ENCODE measurements at places on chromosomes 11 and 22.

DNA sequence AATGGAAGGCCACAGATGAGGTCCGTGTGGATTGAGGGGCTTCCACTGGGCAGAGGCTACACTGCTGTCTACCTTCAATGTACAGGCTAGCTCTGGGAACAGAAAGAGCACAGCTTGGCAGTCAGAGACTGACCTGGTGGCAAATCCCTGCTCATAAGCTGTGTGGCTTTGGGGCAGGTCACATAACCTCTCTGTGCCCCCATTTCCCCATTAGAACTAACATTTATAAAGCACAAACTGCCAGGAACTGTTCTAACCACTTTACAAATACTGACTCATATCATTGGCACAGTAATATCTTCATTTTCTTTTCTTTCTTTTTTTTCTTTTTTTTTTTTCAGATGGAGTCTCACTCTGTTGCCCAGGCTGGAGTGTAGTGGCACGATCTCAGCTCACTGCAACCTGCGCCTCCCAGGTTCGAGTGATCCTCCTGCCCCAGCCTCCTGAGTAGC lies 3.1 kb downstream of the FOSL1 start:
- H3K27me3 ChIP-seq: no peaks in the 10 kb centered on the region
- H3K4me3 ChIP-seq: no peak overlapping the region
- peaks cover 38% of the 10 kb centered on the region for H3K4me1 ChIP-seq
- no peaks in the 10 kb centered on the region for H3K36me3 ChIP-seq

GRCh38 chr22:22761606-22761962 lies 117.2 kb downstream of the GGTLC2 start:
- H3K4me1 ChIP-seq: no peaks in the 10 kb centered on the region
- DNase-seq: no peak
- no peak overlapping the region for H3K4me3 ChIP-seq
- H3K27ac ChIP-seq: no peak overlapping the region
- H3K27me3 ChIP-seq: no peaks in the 10 kb centered on the region

- H3K4me3 ChIP-seq: no peak overlapping the region
- H3K36me3 ChIP-seq: no peaks in the 10 kb centered on the region
- no peak overlapping the region for H3K27ac ChIP-seq
- no peak for DNase-seq
- H3K4me1 ChIP-seq: no peaks in the 10 kb centered on the region
These were observed 84.1 kb downstream of the PDE3B start for GRCh38 chr11:14727746-14728145.

DNA sequence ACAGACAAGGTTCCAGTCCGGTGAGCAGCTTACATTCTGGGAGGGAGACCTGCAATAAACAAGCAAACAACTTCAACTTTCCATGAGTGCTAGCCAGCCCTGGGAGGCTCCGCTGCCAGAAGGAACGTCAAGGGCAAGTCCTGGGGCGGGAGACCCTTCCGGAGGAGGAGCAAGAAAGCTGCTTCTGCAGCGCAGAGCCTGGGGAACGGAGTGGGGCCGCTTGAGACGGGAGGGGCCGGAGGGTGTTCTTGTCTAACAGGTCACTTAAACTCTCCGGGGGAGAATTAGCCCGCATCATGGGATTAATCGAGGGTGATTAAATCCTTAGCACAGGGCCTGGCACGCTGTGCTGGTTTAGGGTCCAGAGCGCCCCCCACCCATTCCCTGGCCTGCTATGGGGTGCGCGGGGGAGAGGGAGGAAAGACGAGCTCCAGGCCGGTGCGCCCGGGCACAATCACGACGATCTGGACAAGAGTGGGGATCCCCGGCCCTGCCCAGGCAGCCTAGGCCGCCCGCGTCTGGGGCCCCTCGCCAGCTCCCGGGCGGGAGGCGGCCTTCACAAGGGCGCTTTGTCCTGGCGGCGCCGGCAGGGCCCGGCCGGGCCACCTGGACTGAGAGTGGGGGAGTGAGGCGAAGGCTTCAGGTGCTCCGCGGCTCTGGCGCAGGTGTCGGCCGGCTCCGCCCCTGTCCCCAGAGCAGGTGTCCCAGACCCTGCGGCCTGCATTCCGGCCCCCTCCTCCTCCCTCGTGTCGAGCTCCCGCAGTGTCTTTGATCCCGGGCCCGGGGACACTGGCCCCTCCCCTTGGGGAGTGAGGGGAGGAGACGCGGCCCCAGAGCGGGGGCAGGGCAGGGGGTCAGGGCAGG lies 663 bp upstream of the LARGE2 start:
- H3K27me3 ChIP-seq: peaks cover 17% of the 10 kb centered on the region
- H3K36me3 ChIP-seq: no peaks in the 10 kb centered on the region
- no peak for DNase-seq
- H3K4me1 ChIP-seq: peaks cover 11% of the 10 kb centered on the region
- H3K27ac ChIP-seq: no peak overlapping the region

Measured in ascending aorta (tissue), 2 donors.